ENCODE measurements at places on chromosomes 7 and 10.

- DNase-seq, result no peak
Measured at GRCh38 chr7:108385834-108386422, 70.3 kb downstream of the NRCAM start.

GRCh38 chr10:92790440-92790839, 57.9 kb upstream of the EXOC6 start:
- DNase-seq, result no peak

GRCh38 chr10:91564026-91564425, 68.8 kb downstream of the PPP1R3C start:
- no peak for DNase-seq

GRCh38 chr7:55160539-55160938, 141.7 kb downstream of the EGFR start:
- no peak for DNase-seq

DNA sequence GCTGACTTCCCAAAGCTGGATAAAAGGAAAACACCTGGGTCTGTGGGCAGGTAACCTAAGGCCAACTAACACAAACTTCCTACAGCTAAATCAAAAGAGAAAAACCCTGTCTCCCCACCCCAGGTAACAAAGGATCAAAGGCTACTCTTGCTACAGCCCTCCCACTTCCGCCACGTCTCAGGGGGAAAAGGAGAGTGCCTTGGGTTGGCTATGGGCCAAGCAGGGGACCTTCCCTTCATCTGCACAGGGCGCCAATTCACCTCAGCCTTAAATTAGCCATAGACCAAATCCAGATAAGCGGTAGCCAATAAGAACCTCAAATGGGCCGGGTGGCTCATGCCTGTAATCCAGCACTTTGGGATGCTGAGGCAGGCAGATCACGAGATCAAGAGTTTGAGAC, 69.1 kb upstream of the LANCL2 start:
- DNase-seq, result no peak

GRCh38 chr7:38731215-38731614, 100.0 kb upstream of the AMPH start:
- DNase-seq, result no peak

- DNase-seq, result peak; percentile 81
Measured at GRCh38 chr10:110207805-110208613, 604 bp downstream of the MXI1 start.

DNA sequence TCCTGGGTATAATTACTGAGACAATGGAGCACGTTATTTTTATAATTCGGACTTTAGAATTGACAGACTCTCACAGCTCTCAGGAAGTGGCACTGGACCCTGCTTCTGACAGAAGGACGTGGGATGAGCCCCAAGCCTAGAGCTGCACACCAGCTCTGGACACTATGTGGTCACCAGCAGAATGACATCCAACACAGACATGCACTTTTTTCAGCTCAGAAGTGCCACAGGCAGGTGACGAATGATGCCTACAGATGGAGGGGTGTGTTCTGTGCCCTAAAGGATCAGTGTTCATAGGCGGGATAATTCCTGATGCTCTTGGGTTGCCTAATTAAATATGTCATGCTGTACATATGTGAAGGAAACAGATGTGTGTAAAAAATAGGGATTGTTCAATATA, 87.9 kb downstream of the VIPR2 start:
- DNase-seq, result no peak

DNA sequence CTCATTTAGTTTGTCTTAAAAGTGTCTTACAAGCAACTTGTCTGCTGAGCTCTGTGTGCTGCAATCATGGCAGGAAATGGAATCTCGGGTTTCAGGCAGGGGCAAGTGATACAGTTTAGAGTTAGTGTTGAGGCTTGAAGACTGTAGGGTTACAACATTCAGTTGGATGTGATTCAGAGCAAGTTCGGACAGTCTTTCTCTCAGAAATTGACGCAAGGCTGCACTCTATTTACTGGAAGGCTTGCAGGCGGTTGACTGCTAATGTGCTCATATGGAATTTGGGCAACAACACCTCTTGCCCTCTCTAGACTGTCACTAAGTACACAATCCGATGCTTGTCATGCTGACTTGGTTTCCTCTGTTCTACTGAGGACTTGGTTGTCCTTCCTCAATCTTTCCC, 161.7 kb upstream of the BMPER start:
- no peak for DNase-seq

- no peak for DNase-seq
Measured at GRCh38 chr7:53603461-53603860, 568.0 kb downstream of the POM121L12 start.

DNA sequence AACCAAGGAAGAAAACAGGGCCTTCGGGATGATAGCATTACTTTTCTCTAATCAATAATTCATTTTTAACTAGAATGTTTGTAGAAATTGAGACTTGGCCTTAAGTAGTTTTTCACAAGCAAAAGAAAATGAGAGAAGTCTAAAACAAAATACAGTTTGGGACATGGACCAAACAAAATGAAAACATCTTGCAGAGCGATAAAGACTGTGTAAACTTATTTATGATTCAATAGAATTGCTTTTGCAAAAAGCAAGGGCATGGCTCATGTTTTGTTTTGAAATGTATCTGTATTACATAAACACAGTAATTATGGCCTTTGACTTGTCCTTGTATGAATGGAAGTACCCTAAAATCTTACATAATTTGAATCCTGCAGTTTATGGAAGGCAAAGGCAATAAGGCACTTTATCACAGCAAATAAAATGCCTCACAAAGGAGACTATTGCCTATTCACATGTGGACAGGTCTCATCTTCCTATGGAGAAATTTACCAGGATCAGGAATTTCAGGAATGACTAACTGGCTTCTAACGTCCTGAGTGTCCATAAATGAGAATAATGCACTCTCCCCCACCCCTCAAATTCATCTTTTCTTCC, 295.2 kb downstream of the PTEN start:
- DNase-seq, result no peak

- no peak for DNase-seq
Measured at GRCh38 chr10:93171837-93172236, 98.1 kb downstream of the CYP26A1 start.

GRCh38 chr7:130338233-130338632, 6.4 kb upstream of the CPA5 start:
- DNase-seq, result no peak

DNA sequence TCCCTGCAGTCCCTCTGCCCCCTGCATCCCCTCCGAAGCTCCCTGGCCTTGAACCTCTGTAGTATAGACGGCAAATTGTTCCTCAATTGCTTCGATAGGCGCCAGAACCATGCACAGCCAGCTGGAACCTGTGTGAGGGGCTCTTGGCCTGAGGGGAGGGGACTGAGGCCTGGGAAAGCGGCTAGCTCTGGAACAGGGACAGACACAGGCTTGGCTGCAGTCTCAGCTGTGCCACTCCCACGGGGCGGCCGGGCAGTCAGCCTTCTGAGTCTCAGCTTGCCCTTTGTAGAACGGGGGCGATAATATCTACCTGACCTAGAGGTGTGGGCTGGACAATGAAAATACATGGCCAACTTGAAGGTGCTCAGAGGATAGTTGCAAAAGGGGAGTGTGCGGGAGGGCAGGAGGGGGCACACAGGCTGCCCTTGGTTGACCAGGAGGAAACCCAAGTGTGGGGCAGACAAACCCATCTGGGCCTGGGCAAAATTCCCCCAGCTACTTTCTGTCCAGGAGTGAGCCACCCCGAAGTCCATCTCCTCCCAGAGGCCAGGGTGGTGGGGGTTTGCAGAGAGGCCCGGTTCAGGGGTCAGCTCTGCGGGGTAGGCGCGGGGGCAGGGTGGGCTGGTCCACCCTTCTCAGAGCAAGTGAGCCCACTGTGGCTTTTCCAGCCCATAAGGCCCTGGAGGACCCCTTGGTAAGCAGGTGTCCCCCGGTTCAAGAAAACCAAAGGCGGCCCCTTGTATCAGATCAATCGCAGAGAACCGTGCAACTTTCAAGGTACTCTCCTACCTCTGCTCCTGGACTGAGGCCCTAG, 4.6 kb downstream of the CRYGN start:
- no peak for DNase-seq

- DNase-seq, result no peak
Measured at GRCh38 chr7:95716357-95717122, 55.8 kb upstream of the DYNC1I1 start.

DNA sequence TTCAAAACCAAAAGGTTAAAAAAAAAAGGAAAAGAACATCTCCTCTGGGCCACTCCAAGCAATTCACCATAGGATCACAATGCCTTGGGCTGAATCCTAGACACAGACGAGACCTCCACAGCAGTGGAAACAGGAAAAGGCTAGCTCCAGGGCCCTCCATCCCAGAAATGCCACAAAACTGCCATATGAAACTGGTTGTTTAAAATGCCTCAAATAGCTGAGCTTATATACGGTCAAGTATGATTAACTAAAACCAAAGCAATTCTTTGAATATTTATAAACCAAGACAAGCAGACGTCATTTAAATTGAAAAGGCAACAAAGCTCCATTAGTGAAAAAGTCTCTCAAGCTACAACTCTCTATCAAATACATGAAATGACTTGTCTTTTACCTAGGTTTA, 63.1 kb downstream of the DOCK4 start:
- DNase-seq, result no peak

DNA sequence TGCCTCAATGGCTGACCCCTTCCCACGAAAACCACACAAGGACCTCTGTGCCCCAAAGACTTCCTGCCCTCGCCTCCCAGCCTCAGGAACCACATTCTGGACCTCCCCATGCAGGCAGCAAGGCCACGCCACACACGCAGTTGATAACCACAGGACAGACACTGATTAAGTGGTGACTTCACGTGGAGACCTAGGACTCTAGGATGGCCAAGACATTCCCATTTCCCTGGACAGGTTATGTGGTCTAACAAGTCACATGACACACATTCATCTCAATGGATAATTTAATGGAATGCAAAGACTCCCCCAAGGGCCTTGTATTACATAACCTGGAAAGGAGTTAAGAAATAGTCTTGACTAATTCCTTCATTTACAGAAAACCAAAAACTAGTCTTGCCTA, 110.2 kb downstream of the LARP4B start:
- DNase-seq, result no peak

GRCh38 chr10:30447125-30447799, 13.3 kb downstream of the MAP3K8 start:
- DNase-seq, result no peak

GRCh38 chr10:79418886-79419595, 26.4 kb downstream of the ZCCHC24 start:
- no peak for DNase-seq

DNA sequence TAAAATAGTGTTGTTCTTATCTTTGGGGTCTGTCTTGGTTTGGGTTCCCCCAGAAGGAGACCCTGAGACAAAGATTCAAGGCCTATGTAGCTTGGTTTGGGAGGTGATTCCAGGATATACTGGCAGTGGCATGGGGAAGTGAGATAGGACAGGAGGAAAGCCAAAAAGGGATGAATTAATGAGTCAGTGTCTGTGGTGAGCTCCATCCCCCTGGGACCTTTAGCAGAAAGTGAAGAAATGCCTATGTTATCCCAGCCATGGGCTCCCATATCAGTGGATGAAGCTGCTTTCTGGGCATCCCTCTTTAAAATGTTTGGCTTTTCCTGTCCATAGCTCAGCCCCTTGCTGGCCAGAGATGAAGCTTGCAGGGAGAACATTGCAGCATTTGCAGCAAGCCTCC, 217.0 kb upstream of the CTBP2 start:
- DNase-seq, result no peak

GRCh38 chr7:2577914-2578680, 19.3 kb downstream of the IQCE start:
- DNase-seq, result no peak

GRCh38 chr10:71212318-71213126, at the start of gene UNC5B:
UNC5B (plus strand) TSS chr10:71212570; CDS start chr10:71212986, 416 bp downstream.
- peak; percentile 98 for DNase-seq

DNA sequence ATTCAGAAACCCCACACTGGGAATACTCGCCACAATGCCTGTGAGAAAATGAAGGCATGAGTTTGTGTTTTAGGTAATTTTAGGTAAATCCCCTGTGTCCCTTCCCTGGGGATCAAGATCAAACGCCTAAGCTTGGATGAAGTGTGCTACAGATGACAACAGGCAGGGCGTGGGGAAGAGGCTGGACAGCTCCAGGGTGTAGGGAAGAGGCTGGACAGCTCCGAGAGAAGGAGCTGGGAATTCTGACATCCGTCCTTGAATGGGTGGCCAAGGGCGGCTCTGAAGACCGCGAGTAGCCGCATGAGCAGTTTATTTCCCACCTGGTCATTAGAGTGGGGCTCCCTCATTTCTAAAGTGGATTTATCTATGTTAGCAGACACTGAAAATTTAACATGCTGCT, 109.7 kb downstream of the RAMP3 start:
- peak; percentile 45 for DNase-seq

GRCh38 chr7:106022193-106022821, 59.2 kb downstream of the CDHR3 start:
- no peak for DNase-seq

DNA sequence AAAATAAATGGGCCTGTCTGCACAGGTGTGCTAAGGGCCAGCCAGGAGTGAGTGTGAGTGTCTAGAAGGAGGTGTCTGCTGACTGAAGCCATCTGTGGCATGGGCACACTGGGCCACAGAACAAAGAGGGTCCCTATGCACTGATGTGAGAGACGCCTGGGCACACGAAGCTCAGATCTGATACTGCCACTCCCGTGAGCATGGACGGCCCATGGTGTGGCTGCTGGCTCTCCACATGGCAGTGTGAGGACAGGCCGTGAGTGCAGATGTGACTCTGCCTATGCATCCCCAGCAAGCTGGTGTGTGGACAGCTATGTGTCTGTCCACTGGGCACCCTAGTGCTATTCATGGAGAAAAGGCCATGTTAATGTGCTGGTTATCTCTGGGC, 12.8 kb upstream of the MYL7 start:
- DNase-seq, result no peak

DNA sequence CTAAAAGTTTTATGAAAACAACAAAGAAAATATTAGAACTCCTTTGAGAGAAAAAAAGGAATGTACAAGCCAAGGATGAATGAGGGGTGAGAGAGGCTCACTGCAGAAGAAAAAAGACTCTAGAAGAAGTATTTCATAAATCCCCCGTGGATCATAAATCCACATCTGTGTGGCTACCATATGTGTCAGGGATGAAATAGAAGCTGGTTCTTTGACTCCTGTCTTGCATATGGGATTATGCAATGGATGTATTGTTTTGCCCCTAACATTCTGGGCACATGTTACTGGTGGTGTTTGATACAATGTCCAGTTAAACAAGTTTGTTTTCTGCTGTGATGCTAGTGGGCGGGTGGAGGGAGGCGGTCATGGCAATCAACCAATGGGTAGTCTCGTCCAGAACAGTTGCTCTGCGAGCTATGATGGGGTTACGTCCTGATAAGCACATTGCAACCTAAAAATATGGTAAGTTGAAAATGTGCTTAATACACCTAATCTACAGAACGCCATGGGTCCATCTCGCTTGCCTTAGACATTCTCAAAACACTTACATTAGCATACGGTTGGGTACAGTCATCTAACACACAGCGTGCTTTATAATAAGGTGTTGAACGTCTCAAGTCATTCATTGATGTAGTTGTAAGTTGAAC, 34.1 kb upstream of the PITRM1 start:
- DNase-seq, result no peak

DNA sequence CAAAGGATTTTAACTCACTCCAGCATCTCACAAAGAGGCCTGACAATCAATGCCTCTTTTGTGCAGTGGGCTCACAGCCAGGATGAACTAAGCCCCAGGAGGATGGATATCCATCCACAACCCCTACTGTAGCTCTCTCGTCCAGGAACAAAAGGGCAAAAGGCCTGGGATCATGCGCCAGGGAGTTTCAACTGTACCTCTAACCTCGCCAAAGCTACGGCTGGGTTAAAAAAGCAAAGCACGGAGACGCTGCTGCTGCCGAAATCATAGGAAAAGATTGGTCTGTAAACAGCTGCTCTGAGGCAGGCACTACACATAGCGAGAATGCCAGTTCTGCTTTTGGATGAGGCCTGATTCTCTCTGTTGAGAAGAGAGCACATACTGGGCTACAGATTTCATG, 32.1 kb downstream of the VSTM4 start:
- DNase-seq, result peak; percentile 64
